WTC11 (cell line): ENCODE measurements at places on chromosomes 6 and 20.

GRCh38 chr20:17898548-17898994 lies 70.0 kb downstream of the SNX5 start:
- peak; percentile 72 for DNase-seq

DNA sequence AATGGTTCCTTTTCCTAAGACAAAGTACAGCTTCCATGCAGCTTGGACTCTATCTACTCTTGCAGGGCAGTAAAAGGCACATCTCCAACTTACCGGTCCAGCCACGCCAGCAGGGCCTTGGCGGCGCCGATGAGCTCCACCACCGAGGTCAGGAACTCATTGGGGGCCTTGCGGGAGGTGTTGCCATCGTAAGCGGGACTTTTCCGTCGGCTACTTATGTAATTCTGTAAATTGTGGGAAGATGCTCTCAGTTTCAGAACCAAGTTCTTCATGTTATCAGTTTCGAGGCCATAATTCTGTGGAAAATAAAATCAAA lies 68.5 kb downstream of the CNKSR3 start:
- DNase-seq = no peak

DNA sequence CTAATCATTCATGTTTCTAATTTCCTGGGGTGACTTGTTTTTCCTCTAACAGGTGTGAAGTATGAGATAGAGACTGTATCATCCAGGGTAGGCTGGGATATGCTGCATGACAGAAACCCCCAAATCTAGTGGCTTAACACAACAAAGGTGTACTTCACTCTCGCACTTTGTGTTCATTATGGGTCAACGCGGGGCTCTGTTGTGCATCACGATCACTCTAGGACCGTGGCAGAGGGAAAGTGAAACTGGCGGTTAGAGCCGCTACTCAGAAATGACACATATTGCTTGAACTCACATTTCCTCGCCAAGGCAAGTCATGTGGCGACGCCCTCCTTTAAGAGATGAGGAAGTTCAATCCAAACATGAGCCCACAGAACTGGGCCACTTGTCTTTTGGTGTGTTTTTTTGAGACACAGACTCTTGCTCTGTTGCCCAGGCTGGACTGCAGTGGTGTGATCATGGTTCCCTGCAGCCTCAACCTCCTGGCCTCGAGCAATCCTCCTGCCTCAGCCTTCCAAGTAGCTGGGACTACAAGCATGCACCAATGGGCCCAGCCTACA lies 41.3 kb downstream of the PCNA start:
- DNase-seq = no peak

DNA sequence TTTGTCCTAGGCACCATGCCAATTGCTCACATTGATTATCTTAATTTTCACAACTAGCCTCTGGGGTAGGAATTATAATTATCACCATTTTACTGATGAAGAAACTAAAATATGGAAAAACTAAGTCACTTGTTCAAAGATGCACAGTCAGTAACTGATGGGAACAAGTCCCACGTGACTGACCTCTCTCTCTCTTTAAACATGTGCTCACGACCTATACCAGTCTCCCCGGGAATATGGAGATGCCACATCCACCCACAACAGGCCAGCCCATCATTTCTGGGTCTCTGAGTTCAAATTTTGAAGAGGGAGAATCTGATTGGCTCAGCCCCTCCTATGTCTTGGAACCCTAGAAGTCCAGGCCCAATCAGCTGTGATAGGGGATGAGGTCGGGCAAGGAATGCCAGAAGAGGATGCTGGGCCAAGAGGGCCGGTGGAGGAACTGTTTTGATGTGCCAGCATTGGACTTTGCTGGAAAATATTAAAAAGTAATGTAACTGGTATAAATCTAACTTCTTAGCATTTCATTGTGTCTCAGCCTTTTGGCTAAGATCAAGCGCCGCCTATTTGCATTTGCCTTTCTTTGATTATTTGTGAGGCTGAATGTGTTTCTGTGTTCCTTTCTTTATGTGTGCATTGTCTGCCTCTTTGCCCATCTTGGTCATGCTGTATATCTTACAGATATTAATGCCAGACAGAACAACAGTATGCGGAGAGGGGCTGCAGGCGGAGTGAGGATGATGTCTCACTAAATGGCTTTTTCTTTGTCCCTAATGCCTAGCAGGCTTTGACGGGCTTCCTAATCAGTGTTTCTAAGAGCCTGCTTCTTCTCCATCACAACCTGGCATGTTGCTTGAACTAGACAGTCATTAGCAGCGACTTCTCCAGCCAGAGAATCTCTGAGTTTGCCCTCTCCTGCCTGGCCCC lies 126.6 kb downstream of the VEGFA start:
- DNase-seq = no peak

DNA sequence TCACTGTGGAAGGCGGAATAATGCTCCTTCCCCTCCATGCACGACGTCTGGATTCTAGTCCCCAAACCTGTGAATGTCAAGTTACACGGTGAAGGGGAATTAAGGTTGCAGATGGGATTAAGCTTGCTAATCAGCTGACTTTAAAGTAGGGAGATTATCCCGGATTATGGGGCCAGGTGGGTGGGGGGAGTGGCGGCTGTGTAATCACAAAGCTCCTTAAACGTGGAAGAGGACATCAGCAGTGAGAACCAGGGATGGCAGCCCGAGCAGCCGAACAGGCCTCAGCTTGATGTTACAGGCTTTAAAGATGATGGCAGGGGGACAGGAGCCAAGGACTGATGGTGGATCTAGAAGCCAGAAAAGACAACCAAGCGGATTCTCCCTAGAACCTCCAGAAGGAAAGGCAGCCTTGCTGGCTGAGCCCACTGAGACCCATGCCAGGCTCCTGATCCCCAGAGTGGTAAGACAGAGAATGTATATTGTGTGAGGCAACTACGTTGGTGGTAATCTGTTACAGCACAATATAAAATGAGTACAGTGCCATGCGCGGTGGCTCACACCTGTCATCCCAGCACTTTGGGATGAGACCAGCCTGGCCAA lies 117.5 kb downstream of the SCML4 start:
- no peak for DNase-seq

- DNase-seq = no peak
Observed at GRCh38 chr6:22642254-22642653, 72.9 kb downstream of the HDGFL1 start.

GRCh38 chr20:7459083-7459482 lies 481.2 kb downstream of the HAO1 start:
- DNase-seq = no peak

- DNase-seq = no peak
Observed at GRCh38 chr20:5065166-5065878, 54.4 kb downstream of the PCNA start.

DNA sequence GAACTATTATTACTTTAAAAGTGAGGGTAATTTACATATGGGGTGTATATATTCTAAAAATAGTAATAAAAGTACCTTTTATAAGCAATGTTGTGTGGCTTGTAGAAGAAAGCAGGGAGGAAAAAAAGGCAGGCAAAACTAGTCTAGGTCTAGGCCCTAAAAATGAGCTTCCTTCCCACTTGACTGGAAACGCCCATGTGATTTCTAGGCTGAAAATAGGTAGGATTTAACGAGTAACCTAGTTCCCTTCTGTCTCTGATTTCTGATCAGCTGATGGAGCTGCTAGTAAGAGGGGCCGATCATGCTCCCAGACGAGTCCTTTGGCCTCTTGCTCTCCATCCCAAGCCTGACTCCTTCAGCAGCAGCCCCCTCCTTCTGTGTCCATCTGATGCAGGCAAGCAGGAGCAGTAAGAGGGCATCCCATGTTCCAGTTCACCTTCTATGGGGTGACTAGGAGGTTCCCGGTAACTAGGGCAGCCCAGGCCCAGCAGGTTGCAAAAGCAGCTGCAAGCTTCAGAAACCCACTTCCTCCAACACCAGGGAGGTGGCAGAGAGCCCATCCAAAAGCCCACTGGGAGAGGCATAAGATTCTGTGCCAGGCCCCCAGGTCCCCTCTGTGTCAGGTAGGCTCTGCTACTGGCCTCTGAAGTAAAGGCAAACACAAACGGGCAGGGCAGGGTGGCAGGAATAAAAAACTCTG lies 24.4 kb downstream of the TBC1D20 start:
- no peak for DNase-seq

- no peak for DNase-seq
Observed at GRCh38 chr6:136945711-136946121, 23.6 kb downstream of the SLC35D3 start.
